ENCODE measurements at places on chromosomes 3 and 15.

GRCh38 chr3:190694335-190695001, 168.0 kb downstream of the GMNC start:
- DNase-seq = no peak

DNA sequence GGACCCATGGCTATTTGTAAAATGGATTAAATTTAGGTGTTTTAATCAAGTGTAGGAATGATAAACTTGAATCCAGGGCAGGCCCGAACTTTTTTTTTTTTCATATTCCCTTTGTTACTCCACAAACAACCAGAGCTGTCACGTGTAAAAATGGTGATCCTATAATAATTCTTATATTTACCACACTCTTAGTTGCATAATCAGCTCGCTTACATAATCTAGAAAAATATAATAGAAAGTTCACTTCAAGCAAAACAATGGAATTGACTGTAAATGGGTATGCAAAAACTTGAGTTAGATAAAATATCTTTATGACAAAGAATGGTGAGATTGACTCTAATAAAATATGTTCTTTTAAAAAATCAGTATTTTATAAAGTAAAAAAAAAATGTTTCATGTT, 2.1 kb upstream of the PAQR9 start:
- DNase-seq = no peak

DNA sequence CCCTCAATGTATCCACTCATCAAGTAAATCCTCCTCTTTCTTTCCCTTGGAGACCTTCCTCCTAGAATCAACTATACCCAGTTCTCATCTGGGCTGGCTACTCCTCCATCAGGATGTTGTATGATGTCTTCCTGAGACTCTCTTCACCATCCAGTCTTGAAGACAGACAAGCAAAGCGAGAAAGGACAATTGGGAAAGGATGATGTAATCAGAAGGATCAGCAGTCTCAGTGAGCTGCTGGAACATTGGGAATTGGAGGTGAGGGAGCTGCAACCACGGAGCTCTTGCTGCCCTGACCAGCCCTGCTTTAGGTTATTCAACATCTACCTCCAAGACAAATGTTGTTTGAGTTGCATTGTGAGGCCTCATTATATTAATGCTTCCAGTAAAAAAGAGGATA, 48.0 kb upstream of the UBP1 start:
- no peak for DNase-seq

DNA sequence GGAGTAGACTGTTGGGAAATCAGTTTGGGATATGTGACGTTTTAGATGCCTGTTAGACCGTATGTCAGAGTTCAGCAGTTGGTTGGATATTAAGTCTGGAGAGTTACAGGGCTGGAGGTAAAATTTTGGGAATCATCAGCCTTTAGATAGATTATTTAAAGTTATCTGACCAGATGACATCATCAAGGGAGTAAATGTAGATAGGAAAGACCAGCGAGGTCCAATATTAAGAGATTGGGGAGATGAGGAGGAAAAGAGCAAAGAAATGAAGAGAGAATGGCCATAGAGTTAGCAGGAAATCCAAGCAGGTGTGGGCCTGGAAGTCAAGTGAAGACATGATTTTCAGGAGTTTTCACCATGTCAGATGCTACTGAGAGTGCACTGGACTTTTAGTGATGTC, 3.1 kb downstream of the NDUFB4 start:
- no peak for DNase-seq

GRCh38 chr15:19944261-19944888, 597.2 kb downstream of the GOLGA6L6 start:
- no peak for DNase-seq

All from NCI-H524 (cell line).